ENCODE measurements at places on chromosomes 2 and 18.
A peak's percentile ranks its signal among the peaks of the same experiment; 100 is the strongest.

DNA sequence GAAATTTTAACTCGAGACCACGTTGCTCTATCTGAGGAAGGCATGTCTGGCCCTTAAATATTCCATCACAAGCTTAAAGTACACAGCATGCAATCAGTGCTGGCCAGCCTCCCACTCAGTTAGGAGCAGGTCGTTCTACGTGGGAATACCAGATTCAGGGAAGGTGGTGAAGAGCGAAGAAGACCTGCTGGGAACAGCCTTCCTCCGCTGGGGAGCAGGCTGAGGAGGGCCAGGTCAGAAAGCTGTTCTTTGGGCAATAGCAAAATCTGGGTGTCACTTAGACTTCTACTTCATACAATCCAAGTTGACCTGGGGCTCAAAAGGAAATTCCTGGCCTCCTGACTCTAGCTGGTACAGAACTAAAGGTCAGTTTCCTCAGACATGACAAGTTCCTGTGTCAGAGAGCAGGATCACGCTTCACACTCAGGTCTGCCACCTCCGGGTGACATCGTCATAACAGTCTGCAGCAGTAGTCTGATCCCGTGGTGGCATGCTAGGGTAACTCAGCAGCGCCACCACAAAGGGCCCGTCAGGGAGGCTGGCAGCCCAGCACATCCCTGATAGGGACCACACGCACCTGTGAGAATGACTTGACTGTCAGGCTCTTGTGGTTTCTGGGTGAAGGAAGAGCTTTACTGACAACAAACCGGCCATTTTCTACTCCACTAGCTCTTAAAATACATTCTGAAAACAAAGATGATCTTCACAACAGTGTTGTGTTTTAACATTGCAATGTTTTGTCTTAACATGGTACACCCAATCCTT lies 35.2 kb upstream of the NAPG start:
- peak; percentile 79 for DNase-seq

GRCh38 chr18:45332871-45333270 lies 282.4 kb upstream of the SLC14A2 start:
- no peak for DNase-seq

DNA sequence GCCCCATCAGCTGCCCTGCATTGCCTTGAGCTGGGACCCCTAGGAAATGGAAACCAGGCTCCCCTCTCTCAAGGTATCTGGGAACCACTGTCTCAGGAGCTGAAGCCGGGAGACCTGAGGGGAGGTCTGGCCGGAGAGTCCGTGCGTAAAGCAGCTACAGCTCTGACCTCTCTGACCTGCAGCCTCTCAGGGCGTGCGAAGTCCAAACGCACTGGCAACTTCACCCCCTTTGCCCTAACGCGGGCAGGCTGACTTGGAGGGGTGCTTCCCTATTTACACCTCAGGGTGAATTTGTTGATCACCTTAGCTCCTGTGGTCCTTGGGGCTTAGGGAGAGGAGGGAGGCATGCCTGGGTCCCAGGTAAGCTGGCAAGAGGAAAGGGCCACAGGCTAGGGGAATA lies 17.5 kb downstream of the SIGLEC15 start:
- no peak for DNase-seq

DNA sequence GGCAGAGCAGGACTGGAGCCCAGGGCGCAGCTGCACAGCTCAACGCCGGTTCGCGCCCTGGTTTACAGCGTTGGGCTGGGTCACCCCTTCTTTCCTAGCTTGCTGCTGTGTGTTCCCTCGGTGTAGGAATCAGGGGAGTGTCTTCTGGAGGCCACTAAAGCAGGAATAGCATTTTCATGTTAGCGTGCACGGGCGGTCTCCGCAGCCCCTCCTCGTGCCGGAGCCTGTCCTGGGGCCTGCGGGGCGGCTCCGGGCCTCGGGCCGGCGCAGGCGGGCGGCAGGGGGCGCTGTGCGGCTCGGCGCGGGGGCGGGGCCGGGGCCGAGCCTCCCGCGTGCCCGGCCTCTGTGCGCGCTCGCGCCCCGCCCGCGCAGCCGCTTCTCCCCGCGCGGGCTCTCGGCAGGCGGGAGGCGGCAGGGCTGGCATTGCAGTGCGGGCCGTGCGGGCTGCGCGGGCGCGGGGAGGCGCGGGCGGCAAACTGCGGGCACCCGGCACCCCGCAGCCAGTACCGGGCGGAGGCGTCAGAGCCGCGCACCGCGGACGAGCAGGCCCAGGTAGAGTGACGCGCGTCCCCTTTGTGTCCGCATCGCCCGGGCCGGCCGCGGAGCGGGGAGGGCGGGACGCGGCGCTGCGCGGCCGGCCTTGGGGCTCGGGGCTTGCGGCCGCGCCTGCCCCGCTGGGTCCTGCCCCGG lies at the start of gene RNF144A:
TSS of gene RNF144A (plus strand) at position 342 of the 690 bp plus-strand sequence. CDS start 79,515 bp downstream, outside the sequence.
- peak; percentile 80 for DNase-seq

GRCh38 chr2:145256551-145256950 lies 736.6 kb upstream of the ZEB2 start:
- no peak for DNase-seq

- no peak for DNase-seq
Observed at GRCh38 chr18:4854671-4855070, 342.4 kb downstream of the AKAIN1 start.

GRCh38 chr2:39413063-39413737 lies 23.9 kb downstream of the MAP4K3 start:
- no peak for DNase-seq

DNA sequence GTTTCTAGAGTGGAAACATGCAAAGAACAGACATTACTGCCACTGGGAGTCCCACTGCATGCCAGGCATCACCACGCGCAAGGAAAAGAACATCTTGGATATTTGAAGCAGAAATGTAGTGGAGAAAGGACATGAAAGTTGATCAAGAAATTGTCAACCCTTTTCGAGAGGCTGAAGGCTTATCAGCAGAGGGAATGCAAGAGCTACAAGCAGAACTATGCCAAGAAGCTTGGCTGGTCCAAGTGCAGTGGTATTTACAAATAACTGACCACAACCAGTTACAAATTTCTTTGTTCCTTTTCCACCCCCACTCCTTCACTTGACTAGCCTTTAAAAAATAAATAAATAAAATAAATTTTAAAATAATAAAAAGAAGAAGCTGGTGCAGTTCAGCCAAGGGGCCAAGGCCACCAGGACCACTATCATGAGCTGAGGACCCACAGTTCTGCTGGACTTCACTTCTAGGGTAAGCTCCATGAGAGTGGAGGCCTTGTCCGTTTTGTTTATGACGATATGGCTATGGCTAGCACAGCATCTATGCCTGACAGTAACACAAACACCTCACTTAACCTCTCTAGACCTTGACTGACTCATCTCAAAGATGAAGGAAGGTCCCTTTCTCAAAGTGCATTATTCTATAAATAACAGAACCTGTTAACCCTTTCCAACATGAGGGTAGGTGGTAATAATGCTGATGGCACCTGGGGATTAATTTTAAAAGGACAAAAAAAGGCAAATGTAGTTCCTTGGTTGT lies 20.9 kb downstream of the MARCHF4 start:
- DNase-seq, result no peak

DNA sequence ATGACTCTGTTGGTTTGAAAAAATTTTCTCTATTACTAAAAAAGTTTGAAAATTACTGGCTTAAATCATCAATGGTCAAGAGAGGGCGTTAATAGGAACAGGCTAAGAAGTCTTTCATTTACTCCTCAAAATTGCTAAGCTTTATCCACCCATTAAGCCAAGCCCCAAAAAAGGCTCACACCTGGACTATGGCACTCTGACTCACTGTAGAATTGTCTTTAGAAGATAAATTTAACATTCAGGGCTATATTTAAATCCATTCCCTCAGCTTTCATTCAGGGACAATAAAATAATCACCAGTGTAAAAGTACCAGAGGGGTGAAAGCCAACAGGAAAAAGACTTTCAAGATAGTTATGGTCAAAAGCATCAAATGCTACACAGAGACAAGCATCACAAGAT lies 80.0 kb downstream of the SESTD1 start:
- DNase-seq, result no peak

DNA sequence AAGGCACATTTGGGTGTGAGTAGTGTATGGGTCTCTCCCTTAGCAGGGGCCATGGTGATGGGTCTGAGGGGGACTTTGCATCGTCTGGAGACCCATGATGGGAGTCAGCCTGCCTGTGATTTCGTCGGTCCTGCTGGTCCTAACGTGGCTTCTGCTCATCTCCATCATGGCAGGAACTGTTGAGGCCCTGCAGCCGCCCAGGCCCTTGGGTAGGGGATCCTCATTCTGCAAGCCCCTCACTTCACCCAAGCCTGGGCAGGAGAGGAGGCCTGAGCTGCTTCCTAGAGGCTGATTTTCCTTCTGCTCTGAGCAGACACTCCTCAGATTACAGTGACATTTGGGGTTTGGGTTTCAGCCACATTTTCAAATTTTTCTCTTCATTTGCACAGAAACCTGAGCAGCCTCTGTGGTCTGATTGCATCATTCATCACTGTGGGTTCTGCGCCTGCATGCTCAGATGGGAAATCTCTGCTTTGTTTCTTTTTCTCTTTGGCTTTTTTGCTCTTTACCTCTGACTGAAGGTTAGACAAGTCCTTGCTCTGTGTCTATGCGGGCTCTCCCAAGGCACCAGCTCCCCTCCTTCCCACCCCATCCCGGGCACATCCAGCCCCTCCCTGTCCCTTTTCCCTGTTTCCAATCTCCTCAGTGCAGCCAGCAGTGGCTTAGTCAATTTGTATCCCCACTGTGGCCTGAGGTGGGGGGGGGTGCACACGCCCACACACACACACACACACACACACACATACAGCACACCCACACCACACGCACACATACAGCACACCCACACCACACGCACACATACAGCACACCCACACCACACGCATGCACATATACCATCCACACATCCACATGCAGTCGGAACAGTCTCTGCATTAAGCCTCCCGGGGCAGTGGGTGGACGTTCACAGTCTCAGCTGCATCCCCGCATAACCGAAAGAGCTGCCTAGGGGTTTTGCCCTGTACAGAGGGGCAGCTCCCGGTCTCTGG lies 305.4 kb upstream of the HS6ST1 start:
- peak; percentile 69 for DNase-seq

DNA sequence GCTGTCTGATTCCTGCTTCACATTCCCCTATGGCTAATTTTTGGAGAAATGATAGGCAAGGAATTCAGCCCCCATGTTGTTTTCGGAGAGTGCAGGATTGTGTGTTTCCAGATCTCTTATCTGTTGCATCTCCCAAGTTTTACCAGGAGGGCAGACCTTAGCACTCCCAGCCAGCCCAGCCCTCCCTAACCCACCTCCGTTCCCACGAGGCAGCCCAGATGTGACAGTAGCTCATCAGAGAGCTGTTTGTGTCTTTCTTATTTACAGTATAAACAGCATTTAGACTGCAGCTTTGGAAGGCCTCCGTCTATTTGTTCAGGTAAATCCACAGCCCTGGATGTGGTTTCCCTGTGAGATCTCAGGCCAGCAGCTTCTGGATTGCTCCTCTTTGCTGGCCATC lies 91.6 kb downstream of the THNSL2 start:
- DNase-seq, result no peak

DNA sequence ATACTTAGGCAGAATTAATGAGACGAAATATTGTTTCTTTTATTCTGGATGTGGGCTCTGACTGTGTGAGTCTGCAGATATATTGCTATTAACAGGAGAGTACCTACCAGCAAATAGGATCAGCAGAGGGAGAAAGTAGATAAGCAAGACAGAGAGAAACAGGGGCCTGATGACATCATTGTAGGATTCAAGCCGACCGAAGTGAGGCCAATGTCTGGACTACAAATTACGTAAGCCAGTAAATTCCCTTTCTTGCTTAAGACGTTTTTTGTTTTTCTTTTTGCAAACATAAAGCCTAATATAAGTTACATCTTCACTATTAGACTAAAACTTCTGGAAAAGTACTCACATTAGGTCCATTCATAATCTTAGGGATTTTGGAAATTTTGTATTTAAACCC lies 21.4 kb upstream of the PTPRM start:
- DNase-seq, result no peak

GRCh38 chr2:156864325-156864724 lies 393.2 kb upstream of the GALNT5 start:
- no peak for DNase-seq

DNA sequence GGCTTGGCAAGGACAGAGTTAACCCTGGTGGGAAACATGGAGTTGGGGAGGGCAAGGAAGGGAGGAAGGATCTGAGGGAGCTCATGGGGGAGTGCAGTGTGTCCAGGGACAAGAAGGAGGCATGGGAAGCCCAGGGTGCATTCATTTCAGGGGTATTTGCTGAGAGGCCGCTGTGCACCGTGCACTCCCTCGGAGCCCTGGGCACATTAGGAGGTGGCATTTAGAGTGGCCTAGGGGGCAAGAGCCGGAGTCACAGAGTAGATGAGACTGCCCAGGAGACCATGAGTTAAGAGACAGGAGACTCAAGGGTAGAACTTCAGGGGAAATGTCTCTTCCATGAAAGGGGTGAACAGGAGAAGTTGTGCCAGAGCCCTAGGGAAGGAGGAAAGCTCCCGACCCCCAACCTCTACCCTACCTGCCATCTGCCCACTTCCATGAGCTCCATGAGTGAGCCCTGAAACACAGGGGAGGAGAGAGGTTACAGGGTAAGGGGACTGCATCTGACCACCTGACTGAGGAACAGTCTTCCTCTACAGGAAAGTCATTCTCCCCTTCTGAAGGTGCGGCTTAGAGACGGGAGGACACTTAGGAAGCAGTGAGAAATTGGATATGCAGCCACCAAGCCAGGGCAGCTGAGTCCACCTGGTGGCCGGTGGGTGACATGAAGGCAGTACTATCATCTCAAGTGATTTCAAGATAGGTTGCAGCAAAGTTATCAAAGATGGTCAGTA lies 58.5 kb upstream of the COPS8 start:
- DNase-seq, result peak; percentile 21

- DNase-seq, result no peak
Observed at GRCh38 chr2:32450851-32451250, 94.0 kb downstream of the BIRC6 start.

- no peak for DNase-seq
Observed at GRCh38 chr2:129459200-129459876, 520.1 kb upstream of the RAB6C start.

DNA sequence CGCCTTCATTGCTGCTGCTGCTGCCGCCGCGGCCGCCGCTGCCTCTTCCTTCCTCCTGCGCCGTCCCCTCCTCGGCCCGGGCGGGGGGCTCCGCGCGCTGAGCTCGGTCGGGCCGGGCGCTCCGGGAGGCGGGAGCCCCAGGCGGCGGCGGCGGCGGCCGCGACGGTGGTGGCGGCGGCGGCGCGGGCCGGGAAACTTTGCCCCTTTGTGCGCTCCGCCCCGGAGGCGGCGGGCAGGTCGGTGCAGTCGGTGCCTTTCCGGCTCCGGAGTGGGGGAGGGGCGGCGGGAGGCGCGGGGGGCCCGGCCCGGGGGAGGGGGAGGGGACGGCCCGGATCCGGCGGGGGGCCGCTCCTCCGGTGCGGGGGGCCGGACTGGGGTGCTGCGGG lies 205 bp downstream of the TET3 start:
- DNase-seq, result peak; percentile 66

- no peak for DNase-seq
Observed at GRCh38 chr2:225938991-225939390, 539.5 kb downstream of the NYAP2 start.

- DNase-seq, result no peak
Observed at GRCh38 chr18:32373505-32373904, 97.2 kb downstream of the GAREM1 start.

GRCh38 chr18:58393295-58393694 lies 235.6 kb downstream of the ALPK2 start:
- no peak for DNase-seq

GRCh38 chr2:208356846-208357574 lies 49.6 kb upstream of the PTH2R start:
- DNase-seq, result no peak
